HFF-Myc (cell line): ENCODE measurements at places on chromosomes 6 and 20.

GRCh38 chr6:130629640-130630039 lies 197.6 kb upstream of the SMLR1 start:
- DNase-seq = no peak

DNA sequence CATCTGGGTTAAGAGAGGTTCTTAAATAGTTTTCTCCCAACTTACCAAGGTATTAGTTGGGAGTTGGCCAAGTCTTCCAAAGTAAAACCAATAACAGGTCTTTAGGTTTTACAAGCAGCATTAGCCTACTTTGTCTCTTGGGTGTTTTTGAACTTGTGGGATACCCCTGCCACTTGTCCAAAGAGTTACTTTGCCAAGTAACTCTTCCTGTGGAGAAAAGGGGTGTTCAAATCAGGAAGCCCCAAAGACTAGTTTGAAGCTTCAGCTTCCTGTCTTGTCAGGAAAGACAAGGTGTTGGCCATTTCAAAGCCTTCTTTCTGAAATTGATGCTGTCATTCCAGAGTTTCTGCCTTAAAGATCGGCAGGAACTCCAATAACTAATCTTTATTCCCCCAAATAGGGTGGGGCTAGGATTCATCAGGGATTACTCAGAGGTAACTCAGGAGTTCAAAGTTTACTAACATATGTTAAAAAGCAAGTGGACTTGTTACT lies 822 bp downstream of the RAB22A start:
- no peak for DNase-seq

DNA sequence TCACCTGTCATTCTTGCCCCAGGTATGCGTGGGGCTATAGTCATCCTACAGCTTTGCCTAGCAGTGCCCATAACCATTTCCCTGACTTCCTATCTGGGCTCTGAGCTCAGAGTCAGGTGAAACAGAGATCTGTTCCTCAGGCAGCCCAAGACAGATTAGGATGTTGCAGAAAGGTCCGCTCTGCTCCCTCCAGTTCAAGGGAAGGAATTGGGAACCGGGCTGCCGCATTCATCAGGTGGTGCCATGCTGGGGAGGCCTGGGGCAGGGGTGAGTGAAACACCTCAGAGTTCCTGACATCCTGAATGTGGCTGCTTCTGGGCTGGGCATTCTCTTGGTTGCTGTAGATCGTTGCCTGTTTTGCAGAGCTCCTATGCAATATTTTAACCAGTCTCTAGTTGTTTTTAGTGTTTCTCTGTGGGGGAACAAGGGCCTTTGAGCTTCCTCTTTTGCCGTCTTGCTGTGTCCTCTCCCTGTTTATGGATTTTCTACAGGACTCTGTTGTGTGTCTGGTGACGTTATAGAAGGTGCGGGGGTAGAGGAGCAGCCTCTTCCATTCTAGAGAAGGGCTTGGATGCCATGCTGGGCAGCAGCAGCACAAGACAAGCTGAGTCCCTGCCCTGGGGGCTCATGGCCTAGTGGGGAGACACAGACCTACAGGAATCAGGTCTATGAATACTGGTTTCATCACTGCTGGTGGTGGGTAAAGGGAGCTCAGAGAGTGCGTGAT lies 9.2 kb downstream of the ENTPD6 start:
- DNase-seq = no peak

- DNase-seq = no peak
These were observed 96.2 kb upstream of the CNR1 start for GRCh38 chr6:88262332-88262731.

DNA sequence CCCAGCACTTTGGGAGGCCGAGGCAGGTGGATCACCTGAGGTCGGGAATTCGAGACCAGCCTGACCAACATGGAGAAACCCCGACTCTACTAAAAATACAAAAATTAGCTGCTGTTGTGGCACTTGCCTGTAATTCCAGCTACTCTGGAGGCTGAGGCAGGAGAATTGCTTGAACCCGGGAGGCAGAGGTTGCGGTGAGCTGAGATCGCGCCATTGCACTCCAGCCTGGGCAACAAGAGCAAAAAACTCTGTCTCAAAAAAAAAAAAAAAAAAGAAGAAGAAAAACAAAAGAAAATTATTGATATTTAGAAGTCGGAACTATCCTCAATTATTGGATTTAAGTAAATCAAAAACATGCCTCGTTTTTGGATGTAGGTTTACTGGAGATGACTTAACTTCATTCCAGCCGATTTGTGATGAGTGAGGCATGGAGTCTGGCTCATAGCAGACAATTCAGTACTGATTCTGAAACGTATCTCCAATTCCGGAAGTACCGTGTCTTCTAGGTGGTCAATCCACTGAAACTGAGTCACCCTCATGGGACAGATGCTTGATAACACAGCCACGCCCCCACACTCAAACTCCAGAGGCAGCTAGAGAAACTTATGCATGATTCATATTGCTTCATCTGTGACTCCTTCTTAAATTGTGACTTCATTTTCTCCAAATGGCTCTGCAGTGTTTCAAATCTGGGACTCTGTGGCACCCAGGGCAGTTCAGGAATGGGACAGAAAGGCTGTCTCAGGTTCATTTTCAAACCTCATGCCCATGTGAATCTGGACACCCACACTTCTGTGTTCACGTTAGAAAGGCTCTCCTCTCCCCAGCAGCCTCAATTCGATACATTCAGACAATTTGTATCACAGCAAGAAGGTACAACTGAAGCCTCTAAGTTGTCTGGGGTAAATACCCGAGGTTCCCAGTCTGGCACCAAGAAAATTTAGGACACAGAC lies 110.4 kb upstream of the ARMC2 start:
- peak; percentile 86 for DNase-seq

GRCh38 chr6:43791745-43792422 lies 21.9 kb downstream of the VEGFA start:
- no peak for DNase-seq

GRCh38 chr20:1950836-1951235 lies 43.0 kb downstream of the PDYN start:
- DNase-seq = no peak

GRCh38 chr6:165308926-165309731 lies at the start of gene C6orf118:
Gene C6orf118 (minus strand): TSS chr6:165309605. CDS start chr6:165309586, 19 bp downstream.
- no peak for DNase-seq
